Activated CD4-positive, alpha-beta T cell treated with anti-CD3 and anti-CD28 coated beads, Interleukin-2, amount 10 ng/mL, durations not matched to agents 24 days and 14 days (primary cell): ENCODE measurements at places on chromosomes 3 and 15.
A peak's percentile ranks its signal among the peaks of the same experiment; 100 is the strongest.

GRCh38 chr15:52233405-52233804 lies 42.2 kb upstream of the GNB5 start:
- no peak for DNase-seq

DNA sequence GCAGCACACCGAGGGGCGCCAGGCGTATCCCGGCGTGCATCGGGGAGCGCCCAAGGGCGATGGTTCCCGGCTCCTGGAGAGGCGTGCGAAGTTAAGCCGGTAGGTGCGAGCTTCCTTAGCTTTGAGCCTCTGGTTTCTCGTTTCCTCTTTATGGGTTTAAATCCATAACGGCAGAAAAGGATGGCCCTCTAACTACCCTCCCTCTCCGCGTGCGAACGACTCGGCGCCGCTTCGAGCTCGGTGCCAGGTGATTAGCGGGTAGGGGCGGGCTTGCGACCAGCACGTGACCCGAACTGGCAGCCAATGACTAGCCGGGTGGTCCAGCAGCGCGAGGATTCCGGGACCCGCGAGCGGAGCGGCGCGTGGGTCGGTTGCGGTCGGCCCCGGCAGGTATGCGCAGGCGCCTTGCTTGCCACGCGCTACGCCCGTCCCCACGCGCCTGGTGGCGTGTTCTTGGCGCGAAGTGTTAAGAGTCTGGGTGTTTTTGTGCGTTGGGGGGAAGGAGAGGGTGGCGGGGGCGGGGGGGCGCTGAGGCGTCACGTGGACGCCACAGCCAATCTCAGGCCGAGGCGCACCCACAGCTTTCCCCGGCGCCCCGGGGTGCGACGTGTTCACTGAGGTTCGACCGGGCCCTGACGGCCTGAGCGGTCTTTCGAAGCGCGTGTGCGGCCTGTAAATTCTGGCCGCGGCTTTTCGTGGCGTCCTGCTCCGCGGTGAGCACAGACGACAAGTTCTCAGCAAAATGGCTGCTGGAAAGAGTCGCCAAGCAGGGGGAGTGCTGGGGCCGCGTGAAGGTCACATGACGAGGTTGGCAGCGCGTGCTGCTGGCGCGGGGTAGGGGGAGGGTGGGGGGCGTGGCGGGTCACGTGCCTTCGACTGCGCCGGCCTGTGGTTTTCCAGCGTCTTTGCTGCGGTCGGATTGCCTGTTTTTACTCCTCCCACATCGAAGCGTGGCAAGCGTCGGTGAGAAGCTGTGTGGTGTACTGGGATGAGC lies 38.7 kb upstream of the MGA start:
- DNase-seq: peak; percentile 92

DNA sequence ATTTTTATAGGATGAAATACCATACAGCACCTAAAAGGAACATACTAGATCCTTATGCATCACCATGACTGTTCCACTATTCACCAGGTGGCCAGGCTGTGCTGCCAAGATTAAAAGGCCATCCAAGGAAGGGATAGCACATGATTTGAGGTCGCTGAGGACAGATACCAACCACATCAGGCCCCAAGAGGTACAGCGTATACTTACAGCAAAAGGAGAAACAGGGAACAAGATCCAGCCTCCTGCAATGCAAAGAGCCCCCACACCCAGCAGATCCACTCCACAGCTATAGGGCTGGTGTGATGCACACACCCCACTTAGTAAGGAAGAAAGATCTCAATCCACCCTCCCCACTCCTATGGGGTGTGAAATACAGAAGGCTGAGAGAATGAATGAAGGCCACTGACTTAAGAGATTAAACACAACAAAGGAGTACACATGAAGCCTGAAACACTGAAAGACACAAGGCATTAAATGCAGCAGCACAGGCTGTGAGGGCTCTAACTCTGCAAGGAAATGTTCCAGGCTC lies 32.0 kb upstream of the ZNF445 start:
- DNase-seq: peak; percentile 64

GRCh38 chr3:68996356-68996995 lies 17.0 kb downstream of the EOGT start:
- no peak for DNase-seq

GRCh38 chr15:60731583-60732130 lies 252.7 kb upstream of the ICE2 start:
- DNase-seq: no peak

DNA sequence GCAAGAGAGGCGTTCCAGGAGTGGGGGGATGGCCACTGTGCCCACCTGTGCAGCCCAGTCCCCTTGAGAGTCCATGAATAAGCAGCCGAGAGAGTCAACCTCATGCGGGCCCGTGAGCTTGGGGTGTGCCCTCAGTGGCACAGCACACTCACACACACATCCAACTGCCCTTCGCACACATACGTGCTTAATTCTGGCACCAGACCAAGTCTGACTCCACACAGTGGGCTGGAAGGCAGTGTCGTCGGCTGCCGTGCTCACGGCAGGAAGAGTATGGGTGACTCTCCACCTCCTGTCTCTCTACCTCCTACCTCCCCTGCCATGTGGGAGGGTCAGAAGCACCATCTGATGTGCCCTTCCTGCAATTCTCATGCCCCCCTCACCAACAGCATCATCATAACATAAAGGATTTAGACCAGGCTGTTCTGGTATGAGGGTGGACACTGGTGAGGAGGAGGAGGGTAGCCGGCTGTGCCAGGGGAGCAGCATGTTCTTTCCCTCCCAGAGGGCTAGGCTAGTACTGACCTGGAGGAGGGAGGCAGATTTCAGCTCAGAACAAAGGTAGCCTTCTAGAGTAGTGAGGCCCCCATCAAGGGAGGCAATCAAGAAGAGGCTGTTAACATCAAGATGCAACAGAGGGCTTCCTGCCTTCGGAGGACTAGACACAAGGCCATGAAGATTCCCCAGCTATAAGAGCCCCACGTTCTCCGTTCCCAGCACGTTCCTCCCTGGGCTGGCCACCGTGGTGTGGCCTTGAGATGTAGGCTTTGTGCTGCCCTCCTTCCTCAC lies 5.3 kb upstream of the STRA6 start:
- no peak for DNase-seq
